ENCODE measurements at places on chromosomes 7 and 10. TPM values are rescaled to one million over a fixed set of nuclear protein-coding genes. Genes with fewer than 3 reads are reported as not detected.
A peak's percentile ranks its signal among the peaks of the same experiment; 100 is the strongest.

- DNase-seq = no peak
Observed at GRCh38 chr10:57049096-57049495, 688.0 kb upstream of the ZWINT start.

GRCh38 chr7:108598914-108599580 is 29.4 kb downstream of the DNAJB9 start:
- DNase-seq = no peak

DNA sequence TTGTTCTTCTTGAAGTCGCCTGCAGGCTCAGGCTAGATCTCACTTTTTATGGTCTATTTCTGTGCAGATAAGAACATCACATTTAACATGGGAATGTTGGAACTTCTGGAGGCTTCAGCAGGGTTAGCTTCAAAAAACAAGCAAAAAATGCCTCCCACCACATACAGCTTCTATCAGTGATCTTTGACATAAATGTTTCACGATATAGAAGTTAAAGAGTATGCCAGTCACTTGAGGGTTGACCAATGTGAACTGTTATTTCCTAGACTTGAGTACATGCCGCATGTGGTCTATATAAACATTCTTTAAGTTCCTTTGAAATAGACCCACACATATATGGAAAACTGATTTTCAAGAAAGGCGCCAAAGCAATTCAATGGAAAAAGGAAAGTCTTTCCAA is 219.2 kb upstream of the KLF14 start:
- DNase-seq = no peak

DNA sequence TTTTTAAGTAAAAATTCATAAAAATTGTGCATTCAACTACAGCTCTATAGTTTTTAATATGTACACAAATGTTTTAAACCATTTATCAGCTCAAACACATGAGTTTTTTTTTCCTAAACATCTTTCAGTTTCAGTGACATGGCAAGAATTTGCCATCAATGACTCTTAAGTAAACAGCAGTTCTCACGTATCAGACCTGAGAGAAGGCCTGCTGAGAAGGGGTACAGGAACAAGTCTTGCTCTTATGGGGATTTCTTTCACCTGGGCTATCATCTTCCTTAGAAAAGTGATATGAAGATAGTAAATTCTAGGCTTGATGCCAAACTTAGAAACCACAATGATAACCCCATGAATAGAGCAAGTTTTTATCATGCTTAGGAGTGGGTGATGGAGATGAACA is 467.8 kb downstream of the ARL4A start:
- DNase-seq = no peak

GRCh38 chr10:111525696-111526095 is 448.9 kb downstream of the ADRA2A start:
- no peak for DNase-seq

- no peak for DNase-seq
Observed at GRCh38 chr7:77428777-77429231, 12.7 kb upstream of the GSAP start.

GRCh38 chr10:119007211-119007574 is 22.3 kb upstream of the NANOS1 start:
- no peak for DNase-seq

GRCh38 chr7:24827027-24827426 is 69.8 kb upstream of the GSDME start:
- no peak for DNase-seq

Gene ANXA8
- not detected for total RNA-seq

GRCh38 chr7:106978425-106979420 is 65.8 kb upstream of the PRKAR2B start:
- no peak for DNase-seq

Gene TEX47
- not detected for total RNA-seq

DNA sequence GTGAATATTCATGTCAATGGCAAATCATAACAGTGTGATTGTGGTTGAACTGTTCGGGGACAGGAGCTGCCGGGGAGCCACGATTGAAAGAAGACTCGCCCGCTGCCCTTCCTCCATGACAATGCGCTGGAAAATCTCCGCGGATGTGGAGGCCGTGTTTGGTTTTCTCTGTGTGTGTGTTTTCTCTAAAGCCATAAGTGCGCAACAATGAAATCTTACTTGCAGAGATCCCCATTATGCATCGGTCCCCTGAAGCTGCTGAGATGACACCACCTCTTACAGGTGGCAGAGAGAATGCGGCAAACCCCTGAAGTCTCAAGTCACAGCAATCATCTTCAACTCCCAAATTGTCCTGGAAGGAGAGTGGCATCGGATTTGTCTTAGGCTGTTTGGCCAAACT is 442.3 kb upstream of the MKI67 start:
- no peak for DNase-seq

- no peak for DNase-seq
Observed at GRCh38 chr10:91610444-91610843, 22.4 kb downstream of the PPP1R3C start.

- no peak for DNase-seq
Observed at GRCh38 chr10:43196131-43196980, 58.1 kb downstream of the CSGALNACT2 start.

DNA sequence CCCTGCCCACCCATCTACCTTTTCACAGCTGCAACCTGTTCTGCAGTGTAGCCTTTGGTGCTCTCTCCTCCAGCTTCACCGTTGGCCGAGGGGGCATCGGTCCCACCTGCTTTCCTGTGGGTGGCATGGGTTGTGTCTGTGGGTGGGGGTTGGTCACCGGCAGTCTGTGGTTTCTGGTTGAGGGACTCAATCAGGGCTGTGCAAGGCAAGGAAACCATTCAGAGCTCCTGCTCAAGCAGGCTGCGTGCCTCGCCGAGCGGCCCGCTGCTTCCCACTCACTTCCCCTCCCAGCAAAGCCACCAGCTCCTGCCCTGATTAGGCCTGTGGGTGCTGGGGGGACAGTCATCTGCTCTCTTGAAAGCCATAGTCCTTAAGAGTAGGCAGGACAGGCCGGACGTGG is 9.8 kb downstream of the DNAJB12 start:
- DNase-seq = no peak

Gene FEZF1
- total RNA-seq = not detected

GRCh38 chr10:113849946-113850345 is 3.9 kb downstream of the DCLRE1A start:
- no peak for DNase-seq

Gene CACNA2D1
- total RNA-seq = 17.3 TPM

- DNase-seq = no peak
Observed at GRCh38 chr7:81990395-81990794, 220.5 kb upstream of the HGF start.

Gene SPACDR
- not detected for total RNA-seq

DNA sequence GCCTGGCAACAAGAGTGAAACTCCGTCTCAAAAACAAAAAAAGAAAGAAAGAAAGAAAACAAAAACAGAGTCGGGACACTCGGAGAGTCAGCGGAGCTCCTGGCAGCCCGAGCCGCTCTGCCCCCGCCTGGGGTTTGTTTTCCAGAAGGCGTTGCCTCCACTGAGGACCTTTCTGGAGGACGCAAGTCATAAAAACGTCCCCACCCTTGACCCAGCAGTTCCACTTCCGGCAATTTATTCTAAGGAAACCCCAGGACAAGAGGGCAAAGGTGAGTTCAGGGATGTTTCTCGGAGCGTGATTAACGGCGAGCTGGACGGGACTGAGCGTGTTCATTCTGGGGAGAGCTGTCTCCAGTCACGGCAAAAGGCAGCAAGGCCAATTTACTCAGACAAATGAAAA is 27.0 kb upstream of the SUN1 start:
- DNase-seq = no peak

GRCh38 chr10:91214911-91215310 is 5.6 kb upstream of the PCGF5 start:
- DNase-seq = no peak

Gene RARRES2
- 144 TPM for total RNA-seq

Gene CHAT
- total RNA-seq = not detected

DNA sequence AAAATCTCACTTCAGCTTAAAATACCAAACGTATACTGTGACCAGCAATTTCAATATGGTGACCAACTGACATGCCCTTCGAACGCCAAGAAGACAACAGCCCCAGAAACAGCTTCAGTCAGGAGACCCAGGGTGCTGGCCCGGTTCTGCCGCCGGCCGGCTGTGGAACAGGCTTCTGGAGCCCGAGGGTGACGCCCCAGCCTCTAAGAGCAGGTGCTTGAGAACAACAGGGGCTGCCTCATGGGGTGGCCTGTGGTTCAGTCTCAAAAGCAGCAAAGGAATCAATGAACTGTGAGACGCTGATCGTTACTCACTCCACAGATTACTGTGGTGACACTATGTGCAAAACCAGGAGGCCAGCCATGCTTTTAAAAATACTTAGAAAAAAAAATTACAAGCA is 17.3 kb downstream of the GPER1 start:
- DNase-seq = no peak

DNA sequence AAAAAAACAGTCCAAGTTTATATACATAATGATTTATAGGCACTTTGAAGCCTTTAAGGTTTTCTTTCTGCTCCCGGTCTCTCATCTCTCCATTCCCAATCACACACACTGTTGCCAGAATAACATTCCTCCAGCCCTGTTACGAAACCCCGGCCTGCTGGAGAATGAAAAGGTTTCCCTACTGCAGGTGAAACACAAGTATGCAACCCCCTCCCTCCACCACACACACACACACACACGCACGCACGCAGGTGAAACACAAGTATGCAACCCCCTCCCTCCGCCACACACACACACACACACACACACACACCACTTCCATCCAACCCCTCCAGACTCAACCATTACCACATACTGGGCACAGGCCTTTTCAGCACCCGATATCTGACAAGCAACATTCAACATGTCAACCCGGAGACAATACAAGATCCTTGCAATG is 87.5 kb downstream of the PARD3 start:
- DNase-seq = no peak

Gene SPDYE8
- not detected for total RNA-seq

Gene ZNF488
- not detected for total RNA-seq

- no peak for DNase-seq
Observed at GRCh38 chr10:108574233-108574632, 1349.1 kb downstream of the XPNPEP1 start.

DNA sequence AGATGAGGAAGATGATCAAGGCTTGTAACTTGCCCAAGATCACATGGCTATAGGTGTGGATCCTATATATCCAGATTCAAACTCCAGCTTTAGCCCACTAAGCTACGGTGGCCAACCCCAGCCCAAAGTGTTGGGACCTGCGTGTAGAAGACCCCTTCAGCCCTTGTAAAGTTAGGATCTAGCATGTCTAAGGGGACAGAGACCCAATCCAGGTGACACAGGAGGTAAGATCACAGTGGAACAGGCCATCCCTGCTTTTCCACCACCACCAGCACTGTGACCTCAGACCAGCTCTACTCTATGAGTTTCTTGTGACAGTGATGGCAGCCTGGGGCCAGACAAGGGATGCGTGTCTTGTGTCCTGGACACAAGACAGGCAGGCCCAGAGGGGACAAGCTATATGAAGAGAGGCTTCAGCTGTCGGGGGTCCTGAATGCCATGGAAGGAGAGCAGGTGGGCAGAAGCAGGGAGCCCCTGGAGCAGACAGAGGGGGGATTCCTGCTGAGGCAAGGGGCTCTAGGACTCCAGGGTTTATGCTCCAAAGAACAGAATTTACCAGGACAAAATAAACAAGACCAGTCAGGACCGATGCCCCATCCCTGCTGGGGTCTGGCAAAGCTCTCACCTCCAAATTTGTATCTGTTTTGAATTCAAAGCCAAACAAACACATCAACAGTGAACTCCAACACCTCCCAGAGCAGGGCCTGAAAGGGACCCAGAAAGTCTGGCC is 10.4 kb downstream of the GPRIN2 start:
- peak; percentile 56 for DNase-seq

DNA sequence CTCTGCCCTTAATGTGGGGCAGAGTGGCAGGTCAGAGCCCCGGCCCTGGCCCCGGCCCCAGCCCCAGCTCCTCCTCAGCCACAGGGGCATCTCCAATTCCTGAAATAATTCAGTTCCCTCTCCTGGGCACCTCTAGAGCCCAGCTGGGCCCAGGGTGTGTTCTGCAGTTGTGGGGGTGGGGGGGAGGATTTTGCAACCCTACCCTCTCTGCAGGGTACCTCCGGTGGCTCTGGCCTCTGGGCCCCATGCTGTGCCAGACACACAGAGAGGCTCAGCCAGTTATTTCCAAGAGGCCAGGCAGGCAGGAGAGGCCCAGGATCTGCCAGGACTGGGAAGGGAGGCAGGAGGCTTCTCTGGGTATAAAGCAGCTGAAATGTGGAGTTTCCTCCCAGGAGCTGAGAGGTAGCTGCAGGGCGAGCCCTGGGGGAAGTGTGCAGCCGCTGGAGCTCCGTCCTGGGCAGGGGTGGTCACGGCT is 47.9 kb downstream of the PWWP2B start:
- no peak for DNase-seq

Gene ICA1
- total RNA-seq = 18.3 TPM

Gene LGI1
- total RNA-seq = not detected

DNA sequence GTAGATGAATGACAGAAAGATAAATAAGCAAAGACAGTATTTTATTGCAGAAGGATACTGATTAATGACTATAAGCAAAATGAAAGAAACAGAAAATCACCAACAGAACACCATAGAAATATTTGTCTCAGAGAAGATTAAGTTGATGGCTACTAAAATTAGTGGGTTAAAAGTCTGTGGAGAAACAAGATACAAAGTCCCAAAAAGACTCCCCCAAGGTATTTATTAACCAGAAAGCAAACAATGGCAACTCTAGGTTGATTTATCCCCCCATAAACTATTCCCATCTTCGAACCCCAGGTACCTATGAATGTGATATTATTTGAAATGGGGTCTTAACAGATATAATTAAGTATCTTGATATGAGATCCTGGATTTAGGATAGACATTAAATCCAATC is 1104.5 kb upstream of the PHF14 start:
- no peak for DNase-seq

DNA sequence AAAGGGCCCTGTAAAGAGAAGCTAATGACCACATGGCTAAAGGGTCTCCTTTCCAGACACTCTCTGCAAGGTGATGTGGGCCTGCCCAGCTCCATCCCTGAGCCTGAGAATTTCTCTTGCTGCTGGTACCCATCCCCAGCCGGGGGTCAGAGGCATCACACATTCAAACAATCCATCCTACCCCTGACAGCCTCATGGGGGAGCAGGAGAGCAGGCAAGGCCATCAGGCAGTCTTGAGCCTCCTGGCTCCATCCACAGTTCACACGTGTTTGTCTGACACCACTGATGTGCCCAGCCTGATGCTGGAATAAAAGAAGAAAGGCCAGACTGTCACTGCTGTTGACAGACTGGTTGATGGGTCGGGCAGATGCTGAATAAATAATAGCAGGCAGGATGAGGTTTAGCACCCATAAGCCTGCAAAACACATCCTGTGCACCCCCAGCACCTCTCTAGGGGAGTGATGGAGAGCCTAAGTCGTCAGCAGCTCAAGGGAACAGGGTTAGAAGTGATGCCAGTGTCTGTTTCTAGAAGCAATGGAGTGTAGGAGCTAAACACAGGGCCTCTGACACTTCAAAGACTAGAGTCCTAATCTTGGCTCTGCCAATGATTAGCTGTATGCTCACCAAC is 43.5 kb downstream of the TLL2 start:
- peak; percentile 38 for DNase-seq

GRCh38 chr10:100993986-100994708 is 5.5 kb upstream of the LZTS2 start:
- no peak for DNase-seq

Gene MSMB
- total RNA-seq = not detected

Gene PDE1C
- 1.4 TPM for total RNA-seq

- DNase-seq = no peak
Observed at GRCh38 chr7:131893631-131894340, 337.4 kb upstream of the PODXL start.

- DNase-seq = no peak
Observed at GRCh38 chr10:126736727-126737126, 66.2 kb upstream of the C10orf90 start.
